ENCODE measurements at places on chromosomes 16 and 17.

- H3K27ac ChIP-seq = no peak overlapping the region
- no peaks in the 10 kb centered on the region for H3K4me1 ChIP-seq
- no peak overlapping the region for H3K4me3 ChIP-seq
- no peaks in the 10 kb centered on the region for H3K36me3 ChIP-seq
- DNase-seq = no peak
- no peaks in the 10 kb centered on the region for H3K27me3 ChIP-seq
Measured at GRCh38 chr16:6008670-6009069, 911.1 kb upstream of the EEF2KMT start.

GRCh38 chr17:36485805-36486203, 677 bp upstream of the ZNHIT3 start:
- H3K4me1 ChIP-seq = peaks cover 22% of the 10 kb centered on the region
- peaks cover 14% of the 10 kb centered on the region for H3K27me3 ChIP-seq
- H3K36me3 ChIP-seq = peaks cover 7% of the 10 kb centered on the region
- peak overlapping the region; percentile 81 for H3K4me3 ChIP-seq
- no peak overlapping the region for H3K27ac ChIP-seq

DNA sequence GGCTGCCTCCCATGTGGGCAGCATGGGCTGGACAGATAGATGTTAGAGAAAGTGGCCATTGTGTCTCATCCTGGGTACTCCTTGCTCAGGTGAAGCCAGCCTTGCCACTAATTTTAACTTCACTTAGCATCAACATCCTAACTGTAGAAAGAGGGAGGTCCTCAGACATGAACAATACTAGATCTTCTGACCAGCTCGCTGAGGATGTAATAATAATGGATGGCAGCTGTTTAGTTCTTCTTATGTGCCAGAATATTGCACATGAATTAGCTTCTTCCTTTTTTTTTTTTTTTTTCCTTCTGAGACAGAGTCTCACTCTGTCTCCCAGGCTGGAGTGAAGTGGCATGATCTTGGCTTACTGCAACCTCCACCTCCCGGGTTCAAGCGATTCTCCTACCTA, 232.4 kb downstream of the CCDC182 start:
- H3K27me3 ChIP-seq = peaks cover 22% of the 10 kb centered on the region
- no peak for DNase-seq
- H3K27ac ChIP-seq = no peak overlapping the region
- no peaks in the 10 kb centered on the region for H3K36me3 ChIP-seq

DNA sequence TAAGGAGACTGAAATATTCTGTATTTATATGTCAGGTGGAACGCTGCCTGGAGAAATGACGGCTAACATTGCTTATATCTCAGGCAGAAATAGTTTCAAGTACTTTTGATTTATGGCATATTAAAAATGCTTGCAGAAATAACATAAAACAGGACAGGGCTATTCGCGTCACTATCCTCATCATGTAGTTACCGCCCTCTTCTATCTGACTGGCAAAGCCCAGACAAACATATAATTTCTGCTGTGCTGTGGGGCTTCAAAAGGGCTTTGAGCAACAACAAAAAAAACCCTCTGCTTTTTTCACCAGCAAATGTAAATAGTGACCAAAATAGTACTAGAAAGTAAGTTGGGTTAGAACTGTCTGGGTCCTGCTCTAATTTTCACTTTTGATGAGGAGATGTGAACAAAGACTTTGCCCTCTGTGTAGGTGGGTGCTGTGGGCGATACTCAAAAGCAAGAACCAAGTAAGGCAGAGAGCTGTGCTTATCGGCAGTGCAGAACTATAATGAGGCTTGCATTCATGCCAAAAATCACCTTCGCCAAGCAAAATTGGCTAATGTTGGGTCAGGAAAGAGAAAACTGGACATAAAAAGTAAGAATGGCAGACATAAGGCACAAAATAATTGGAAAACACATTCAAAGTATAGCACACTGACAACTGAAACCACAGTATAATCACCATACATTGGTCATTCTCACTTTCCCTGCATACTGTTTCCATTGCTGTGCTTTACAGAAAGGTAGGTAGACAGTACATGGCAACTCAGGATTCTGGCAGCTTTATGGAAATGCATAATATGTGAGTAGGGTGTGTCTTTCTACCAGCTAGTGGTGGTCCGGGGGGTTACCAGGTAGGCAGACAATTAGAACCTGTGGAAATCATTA, 151.2 kb upstream of the AXIN2 start:
- no peak overlapping the region for H3K4me3 ChIP-seq
- no peaks in the 10 kb centered on the region for H3K4me1 ChIP-seq
- DNase-seq = no peak
- no peaks in the 10 kb centered on the region for H3K27me3 ChIP-seq
- no peak overlapping the region for H3K27ac ChIP-seq

DNA sequence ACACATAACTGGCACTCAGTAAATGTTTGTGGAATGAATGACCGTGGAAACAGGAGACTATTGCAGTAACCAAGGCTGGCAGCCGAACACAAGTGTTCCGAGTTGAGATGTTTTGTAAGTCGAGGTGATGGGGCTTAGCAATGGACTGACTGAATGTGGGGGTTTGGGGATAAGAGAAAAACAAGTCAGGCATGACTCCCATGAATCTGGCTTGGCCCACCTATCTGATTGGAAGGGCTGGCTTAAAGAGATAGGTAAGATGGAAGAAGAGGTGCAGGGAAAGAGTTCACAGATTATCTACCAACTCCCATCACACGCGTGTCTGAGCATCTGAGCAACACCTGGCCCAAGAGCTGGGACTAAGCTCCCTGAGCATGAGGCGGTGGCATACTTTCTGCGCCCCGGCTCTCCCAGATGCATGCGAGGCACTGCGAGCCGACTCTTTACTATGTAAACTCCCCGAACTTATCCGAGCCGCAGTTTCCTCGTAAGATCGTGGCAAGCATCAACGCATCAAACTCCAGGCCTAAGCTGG, 539 bp downstream of the IFT20 start:
- peak overlapping the region; percentile 93 for H3K4me3 ChIP-seq
- peaks cover 26% of the 10 kb centered on the region for H3K36me3 ChIP-seq
- H3K27me3 ChIP-seq = no peaks in the 10 kb centered on the region
- DNase-seq = no peak
- H3K4me1 ChIP-seq = peaks cover 26% of the 10 kb centered on the region

- H3K4me3 ChIP-seq = no peak overlapping the region
- DNase-seq = no peak
- H3K36me3 ChIP-seq = no peaks in the 10 kb centered on the region
- H3K27ac ChIP-seq = no peak overlapping the region
- H3K27me3 ChIP-seq = no peaks in the 10 kb centered on the region
- H3K4me1 ChIP-seq = no peaks in the 10 kb centered on the region
Measured at GRCh38 chr16:59487067-59487466, 753.0 kb upstream of the GOT2 start.

GRCh38 chr16:1407753-1408152, 6.8 kb downstream of the UNKL start:
- peaks cover 9% of the 10 kb centered on the region for H3K4me1 ChIP-seq
- DNase-seq = no peak
- peak overlapping the region; percentile 82 for H3K4me3 ChIP-seq
- H3K27me3 ChIP-seq = no peaks in the 10 kb centered on the region
- peaks cover 21% of the 10 kb centered on the region for H3K36me3 ChIP-seq
- H3K27ac ChIP-seq = no peak overlapping the region

DNA sequence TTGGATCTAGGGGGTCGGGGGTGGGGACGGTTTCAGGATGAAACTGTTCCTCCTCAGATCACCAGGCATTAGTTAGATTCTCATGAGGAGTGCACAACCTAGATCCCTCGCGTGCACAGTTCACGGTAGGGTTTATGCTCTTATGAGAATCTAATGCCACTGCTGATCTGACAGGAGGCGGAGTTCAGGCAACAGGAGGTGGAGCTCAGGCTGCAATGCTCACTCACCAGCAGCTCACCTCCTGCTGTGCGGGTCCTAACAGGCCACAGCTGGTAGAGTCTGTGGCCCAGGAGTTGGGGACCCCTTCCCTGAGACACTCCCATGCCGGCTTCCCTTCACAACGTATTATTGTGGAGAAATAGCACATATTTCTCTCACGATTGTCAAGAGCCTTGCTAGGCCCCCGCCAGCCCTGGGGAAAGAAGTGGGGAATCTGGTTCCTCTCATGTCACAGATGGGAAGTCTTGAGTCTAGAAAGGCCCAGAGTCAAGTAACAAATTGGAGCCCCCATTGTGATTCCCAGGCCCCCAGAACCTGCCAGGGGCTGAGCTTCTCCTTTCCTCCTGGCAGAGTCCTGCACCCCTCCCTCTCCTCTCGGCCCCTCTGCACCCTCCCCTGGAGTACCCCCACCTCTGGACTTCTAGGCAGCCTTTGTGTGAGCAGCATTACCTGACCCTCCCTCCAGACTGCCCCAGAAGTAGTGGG, 6.1 kb upstream of the KRT14 start:
- no peaks in the 10 kb centered on the region for H3K4me1 ChIP-seq
- H3K27me3 ChIP-seq = peaks cover 62% of the 10 kb centered on the region
- DNase-seq = no peak
- H3K27ac ChIP-seq = no peak overlapping the region

- H3K36me3 ChIP-seq = peaks cover 92% of the 10 kb centered on the region
- no peaks in the 10 kb centered on the region for H3K27me3 ChIP-seq
- no peak for DNase-seq
Measured at GRCh38 chr17:77490361-77491183, 349.8 kb downstream of the SEC14L1 start.

DNA sequence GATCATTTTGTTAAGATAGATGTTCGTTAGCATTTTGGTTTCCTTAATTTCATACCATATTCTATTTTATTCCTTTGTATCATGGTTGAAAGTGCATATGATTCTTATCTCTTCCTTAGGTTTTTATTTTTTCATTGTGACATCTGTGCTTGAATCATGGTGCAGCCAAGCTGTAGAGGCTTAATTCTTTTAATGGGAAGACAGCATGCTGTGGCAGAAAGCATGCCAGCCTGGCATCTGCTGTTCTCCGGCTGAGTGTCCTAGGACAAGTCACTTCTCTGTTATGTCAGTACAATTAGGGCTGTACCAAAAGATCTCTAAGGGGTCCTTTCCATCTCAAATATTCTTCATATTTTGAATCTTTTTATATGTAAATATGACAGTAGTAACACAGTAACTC, 68.5 kb upstream of the PMFBP1 start:
- H3K27ac ChIP-seq = no peak overlapping the region
- H3K36me3 ChIP-seq = no peaks in the 10 kb centered on the region
- no peaks in the 10 kb centered on the region for H3K4me1 ChIP-seq
- H3K4me3 ChIP-seq = no peak overlapping the region
- no peaks in the 10 kb centered on the region for H3K27me3 ChIP-seq

- H3K36me3 ChIP-seq = peaks cover 52% of the 10 kb centered on the region
- H3K27me3 ChIP-seq = no peaks in the 10 kb centered on the region
- no peak overlapping the region for H3K4me3 ChIP-seq
- no peak overlapping the region for H3K27ac ChIP-seq
- DNase-seq = no peak
Measured at GRCh38 chr17:82786427-82786826, 34.6 kb downstream of the TBCD start.

DNA sequence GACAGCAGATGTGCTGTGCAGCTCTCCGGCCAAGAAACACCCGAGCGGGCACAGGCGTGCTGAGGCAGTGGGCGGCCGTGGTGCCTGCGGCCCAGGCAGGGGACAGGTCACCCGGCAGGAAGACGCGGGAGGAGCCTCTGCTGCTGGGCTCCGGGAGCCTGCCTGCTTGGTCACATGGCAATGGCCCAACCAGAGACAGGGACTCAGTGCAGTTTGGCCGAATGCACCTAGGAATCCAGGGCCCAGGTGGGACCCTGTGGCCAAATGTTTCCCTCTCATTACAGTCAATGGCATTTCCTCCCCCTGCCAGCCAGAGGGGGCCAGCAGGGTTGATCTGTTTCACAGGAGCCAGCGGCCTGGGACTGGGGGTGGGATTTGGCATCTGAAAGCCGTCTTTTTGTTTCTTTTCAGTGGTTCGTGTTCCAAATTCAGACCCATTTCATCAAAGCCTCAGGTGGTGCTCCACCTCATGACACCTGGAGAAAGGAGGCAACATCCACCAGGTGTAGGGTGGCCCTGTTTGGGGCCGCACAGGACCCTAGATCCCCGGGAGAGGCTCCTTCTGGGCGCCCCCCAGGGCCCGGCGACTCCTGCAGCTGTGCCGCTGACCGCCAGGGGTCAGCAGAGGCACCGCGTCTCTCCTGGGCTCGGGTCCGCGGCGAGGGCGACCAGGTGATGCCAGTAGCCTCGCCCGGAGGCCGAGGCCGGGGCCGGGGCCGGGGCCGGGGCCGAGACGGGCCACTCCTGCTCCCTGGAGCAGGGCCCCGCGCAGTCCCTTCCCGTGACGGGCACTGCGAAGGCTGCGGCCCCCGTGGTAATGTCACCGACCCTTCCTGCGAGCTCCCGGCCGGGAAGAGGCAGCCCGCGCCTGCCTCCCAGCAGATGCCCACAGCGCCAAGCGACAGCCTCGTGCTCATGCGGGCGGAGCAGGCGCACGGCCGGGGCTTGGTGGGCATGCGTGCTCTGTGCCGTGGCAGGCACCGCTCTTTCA, 118.5 kb downstream of the C16orf78 start:
- peak; percentile 20 for DNase-seq
- peaks cover 6% of the 10 kb centered on the region for H3K4me1 ChIP-seq
- H3K27me3 ChIP-seq = peaks cover 5% of the 10 kb centered on the region
- no peaks in the 10 kb centered on the region for H3K36me3 ChIP-seq

DNA sequence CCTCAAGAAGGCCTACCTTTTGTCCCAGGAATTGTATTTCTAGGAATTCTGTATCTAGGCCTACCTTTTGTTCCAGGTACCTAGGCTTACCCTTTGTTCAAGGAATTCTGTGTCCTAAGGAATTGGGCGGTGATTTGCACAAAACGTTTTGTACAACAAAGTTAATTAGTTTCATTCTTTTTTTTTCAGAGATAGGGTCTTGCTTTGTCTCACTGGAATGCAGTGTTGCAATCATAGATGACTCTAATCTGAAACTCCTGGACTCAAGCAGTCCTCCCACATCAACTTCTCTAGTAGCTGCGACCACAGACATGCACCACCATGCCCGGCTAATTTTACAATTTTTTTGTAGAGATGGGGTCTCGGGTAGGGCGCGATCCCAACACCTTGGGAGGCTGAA, 7.0 kb downstream of the CDR2L start:
- peak; percentile 17 for DNase-seq
- peaks cover 15% of the 10 kb centered on the region for H3K36me3 ChIP-seq
- H3K4me1 ChIP-seq = peaks cover 15% of the 10 kb centered on the region
- H3K27ac ChIP-seq = no peak overlapping the region
- H3K27me3 ChIP-seq = no peaks in the 10 kb centered on the region

DNA sequence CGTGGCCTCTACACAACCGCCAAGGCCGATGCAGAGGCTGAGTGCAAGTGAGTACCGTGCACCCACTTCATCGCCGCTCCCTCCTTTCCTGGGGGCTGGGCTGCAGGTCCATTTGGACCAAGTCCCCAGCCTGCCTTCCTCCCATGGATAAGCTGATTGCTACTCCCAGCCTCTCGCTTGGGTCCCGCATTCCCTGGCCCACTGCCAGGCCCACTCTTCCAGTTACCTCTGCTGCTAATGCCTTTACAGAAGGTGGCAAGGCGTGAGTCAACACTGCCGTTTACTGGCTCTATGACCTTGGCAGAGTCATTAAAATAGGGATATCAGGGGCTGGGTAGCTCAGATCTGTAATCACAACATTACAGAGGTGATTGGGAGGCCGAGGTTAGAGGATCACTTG, 11.2 kb downstream of the SULT1A2 start:
- H3K4me1 ChIP-seq = peaks cover 8% of the 10 kb centered on the region
- H3K27me3 ChIP-seq = no peaks in the 10 kb centered on the region
- H3K36me3 ChIP-seq = peaks cover 39% of the 10 kb centered on the region
- no peak for DNase-seq

GRCh38 chr16:4378999-4379690, 7.5 kb downstream of the VASN start:
- H3K4me3 ChIP-seq = no peak overlapping the region
- peaks cover 73% of the 10 kb centered on the region for H3K36me3 ChIP-seq
- no peak overlapping the region for H3K27ac ChIP-seq
- H3K4me1 ChIP-seq = peaks cover 81% of the 10 kb centered on the region
- no peak for DNase-seq
- H3K27me3 ChIP-seq = no peaks in the 10 kb centered on the region

Measured in mesenchymal stem cell (in vitro differentiated cells and primary cell).